ENCODE measurements at places on chromosomes 13 and 19.
A peak's percentile ranks its signal among the peaks of the same experiment; 100 is the strongest.

DNA sequence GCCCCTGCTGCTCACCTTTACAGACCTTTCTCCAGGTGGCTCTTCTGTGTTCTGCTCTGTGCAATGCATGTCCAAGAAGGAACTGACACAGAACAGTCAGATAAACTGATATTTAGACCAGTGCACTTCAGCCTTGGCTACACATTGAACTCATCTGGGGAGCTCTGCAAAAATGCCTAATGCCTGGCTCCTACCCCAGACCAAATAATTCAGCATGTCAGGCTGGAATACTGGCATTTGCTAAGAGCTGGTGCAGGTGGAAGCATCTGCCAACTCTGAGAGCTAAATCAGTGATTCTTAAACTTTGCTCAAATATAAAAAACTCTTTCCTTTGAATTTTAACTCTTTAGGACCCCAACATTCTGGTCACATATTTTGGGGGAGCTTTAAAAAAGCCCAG, 118.2 kb upstream of the TSC22D1 start:
- DNase-seq = no peak

DNA sequence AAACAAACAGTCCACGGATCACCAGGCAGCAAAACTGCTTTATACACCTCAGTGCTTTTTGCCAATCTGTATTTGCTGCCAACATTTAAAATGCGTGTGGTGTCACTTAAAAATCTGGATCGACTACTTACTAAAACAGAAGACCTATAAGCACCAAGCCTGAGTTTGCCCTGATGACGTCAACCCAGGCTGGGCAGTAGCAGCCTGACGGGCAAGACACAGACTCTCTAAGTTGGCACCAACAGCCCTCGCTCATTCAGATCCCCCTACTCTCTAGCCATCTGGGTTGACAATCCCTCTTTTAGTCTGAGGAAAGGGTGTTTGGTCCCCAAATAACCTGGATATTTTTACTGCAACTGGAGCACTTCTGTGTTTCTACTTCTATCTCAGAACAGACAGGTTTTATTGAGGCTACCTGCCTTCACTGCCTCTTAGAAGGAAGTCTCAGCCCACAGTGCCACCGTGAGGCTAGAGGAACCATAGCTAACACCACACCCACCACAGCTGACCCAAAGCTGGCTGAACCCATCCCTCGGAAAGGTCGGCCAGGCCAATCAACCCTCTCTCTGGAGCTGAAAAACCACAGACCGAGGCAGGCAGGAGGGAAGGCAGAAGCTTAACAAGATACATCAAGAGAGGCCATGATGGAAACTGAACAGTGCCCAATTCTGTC, 6.9 kb downstream of the SUGP2 start:
- no peak for DNase-seq

- DNase-seq = peak; percentile 59
Observed at GRCh38 chr19:31350693-31351055, 1.4 kb upstream of the TSHZ3 start.

GRCh38 chr13:50676602-50677001, 166.9 kb downstream of the DLEU7 start:
- DNase-seq = no peak

DNA sequence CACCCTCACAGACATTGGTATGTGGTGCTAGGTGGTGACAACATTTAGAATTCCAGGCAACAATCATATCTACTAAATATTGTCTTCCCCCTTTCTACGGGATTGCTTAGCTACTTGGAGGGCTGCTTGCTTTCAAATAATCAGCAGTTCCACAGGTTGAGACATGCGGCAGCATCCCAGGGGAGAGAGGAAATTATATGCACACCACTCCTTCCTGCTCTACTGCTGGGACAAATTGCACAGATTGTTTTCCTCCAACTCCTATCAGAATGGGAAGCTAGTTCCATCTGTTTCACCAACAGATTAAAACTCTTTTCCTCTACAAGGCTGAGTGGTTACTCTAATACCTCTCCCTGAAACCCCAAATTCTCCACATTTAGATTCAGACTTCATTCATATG, 275.4 kb downstream of the DNAJC15 start:
- DNase-seq = no peak

GRCh38 chr19:58355908-58356765, 2.8 kb upstream of the A1BG start:
- DNase-seq = no peak

DNA sequence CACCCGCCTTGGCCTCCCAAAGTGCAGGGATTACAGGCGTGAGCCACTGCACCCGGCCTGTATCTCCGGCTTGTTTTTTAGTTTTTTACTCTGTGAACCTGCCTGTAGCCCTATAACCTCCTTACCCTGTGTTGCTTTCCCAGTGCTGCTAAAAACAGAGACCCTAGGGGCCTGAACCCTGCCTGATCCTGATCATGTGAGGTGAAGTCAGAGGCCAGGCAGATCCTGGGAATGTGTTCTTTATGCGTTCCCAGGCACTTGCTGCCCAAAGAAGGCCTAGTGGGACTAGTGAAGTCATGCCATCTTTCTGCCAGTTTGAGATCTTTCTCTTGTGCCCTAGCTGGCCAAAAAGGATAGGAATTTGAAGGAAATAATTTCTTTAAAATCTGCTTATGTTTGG, 4.6 kb downstream of the UBA2 start:
- no peak for DNase-seq

- no peak for DNase-seq
Observed at GRCh38 chr13:38361542-38362262, 12.1 kb downstream of the UFM1 start.

DNA sequence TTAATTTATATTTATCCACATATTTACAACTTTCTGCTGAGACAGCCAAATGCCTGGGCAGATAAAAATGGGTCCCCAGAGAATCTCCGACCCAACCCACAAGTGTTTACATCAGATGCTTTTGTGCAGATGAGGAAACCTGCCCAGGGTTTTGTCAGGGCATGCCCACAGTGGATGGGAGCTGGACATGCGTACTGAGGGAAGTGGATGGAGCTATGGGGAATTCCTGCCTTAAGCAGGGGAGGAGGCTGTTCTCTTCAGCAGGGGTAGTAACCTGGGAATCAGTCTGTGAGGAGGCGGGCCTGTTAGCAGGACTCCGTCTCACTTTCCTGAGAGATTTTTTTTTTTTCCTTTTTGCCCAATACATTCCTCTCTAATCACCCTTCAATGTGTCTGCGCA, 122.9 kb downstream of the RFC3 start:
- DNase-seq = no peak

GRCh38 chr13:25171170-25171516, 945 bp downstream of the AMER2 start:
- DNase-seq = no peak

DNA sequence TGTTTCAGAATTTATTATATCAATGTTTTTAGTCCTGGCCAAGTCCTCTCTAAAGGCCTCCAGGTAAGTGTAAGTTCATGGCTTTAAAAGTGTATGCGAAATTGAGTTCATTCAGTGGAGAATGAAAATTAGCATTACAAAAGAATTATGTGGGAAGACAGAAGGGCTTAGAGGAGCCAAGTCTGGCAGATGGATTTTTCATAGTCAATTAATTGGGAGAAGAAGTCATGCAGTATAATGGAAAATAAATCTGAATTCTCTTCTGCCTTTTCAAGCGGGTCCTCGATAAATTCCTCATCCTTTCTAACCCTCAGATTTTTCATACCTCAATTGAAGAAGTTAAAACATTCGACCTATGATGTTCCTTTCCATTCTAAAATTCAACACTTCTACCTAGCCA, 394.2 kb downstream of the ITGBL1 start:
- peak; percentile 37 for DNase-seq

DNA sequence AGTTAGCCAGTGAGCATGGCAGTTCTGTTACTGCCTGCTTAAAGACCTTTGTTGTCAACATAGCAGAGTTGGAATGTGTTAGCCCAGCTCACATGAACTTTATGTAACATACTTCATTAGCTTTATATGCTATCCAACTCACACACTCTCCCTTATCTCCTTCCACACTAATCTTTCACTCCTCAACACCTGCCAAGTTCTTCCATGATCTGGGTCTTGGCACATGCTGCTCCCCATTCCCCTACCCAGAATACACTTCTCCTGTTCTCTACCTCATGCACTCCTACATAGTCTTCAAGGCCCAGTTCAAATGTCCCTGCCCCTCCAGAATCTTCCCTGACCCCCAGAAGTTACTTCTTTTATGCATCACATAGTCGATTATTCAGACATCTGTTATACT, 179.3 kb downstream of the KATNAL1 start:
- no peak for DNase-seq

DNA sequence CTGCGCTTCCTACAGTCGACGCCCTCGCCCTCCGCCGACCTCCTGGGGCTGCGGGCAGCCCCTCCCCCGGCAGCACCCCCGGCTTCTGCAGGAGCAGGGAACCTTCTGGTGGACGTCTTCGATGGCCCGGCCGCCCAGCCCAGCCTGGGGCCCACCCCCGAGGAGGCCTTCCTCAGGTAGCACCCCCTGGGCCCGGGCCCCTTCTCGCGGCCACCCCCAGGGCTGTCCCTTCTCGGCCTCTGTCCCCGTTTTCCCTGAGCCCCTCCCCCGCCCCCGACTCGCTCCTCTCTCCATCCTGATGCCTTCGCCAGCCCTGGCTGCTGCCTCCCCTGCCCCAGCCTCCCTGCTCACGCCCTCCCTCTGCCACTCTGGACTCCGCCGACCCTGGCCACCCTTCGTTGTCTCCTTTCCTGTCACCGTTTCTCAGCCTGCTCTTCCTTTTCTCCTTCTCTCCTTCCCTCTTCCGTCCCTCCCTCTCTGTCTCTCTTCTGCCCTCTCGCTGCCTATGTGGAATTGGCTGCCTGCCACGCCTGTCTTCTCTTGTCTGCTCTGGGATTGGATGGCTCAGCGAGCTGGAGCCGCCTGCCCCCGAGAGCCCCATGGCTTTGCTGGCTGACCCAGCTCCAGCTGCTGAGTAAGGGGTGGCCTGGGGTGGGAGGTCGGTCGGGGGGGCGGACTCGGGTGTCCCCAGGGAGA, 11.0 kb downstream of the FUZ start:
- no peak for DNase-seq

- DNase-seq = no peak
Observed at GRCh38 chr13:100039740-100040139, 49.2 kb upstream of the PCCA start.

GRCh38 chr13:57829496-57829895, 198.0 kb downstream of the PCDH17 start:
- no peak for DNase-seq

GRCh38 chr19:15986701-15987100, 37.9 kb downstream of the OR10H4 start:
- no peak for DNase-seq

GRCh38 chr13:76336889-76337844, 549.0 kb downstream of the KCTD12 start:
- DNase-seq = no peak

GRCh38 chr19:49326165-49326704, 1.2 kb upstream of the SLC6A16 start:
- no peak for DNase-seq

- DNase-seq = no peak
Observed at GRCh38 chr13:107475753-107476453, 739.4 kb downstream of the LIG4 start.
